Daoy (cell line): ENCODE measurements at places on chromosomes 1 and 21. TPM values are rescaled to one million over a fixed set of nuclear protein-coding genes. Genes with fewer than 3 reads are reported as not detected.
A peak's percentile ranks its signal among the peaks of the same experiment; 100 is the strongest.

- DNase-seq = no peak
Observed at GRCh38 chr1:116904791-116905320, 4.9 kb upstream of the PTGFRN start.

KIAA1614 gene
- 0.48 and 0.57 TPM in 2 replicates for total RNA-seq

IQCC gene
- total RNA-seq = 3.0 and 3.8 TPM in 2 replicates

- no peak for DNase-seq
Observed at GRCh38 chr1:247500865-247501264, 35.4 kb downstream of the OR2C3 start.

GRCh38 chr1:93638307-93638847, 43.3 kb downstream of the BCAR3 start:
- no peak for DNase-seq

- no peak for DNase-seq
Observed at GRCh38 chr1:36086529-36087232, 2.0 kb upstream of the ADPRS start.

DNA sequence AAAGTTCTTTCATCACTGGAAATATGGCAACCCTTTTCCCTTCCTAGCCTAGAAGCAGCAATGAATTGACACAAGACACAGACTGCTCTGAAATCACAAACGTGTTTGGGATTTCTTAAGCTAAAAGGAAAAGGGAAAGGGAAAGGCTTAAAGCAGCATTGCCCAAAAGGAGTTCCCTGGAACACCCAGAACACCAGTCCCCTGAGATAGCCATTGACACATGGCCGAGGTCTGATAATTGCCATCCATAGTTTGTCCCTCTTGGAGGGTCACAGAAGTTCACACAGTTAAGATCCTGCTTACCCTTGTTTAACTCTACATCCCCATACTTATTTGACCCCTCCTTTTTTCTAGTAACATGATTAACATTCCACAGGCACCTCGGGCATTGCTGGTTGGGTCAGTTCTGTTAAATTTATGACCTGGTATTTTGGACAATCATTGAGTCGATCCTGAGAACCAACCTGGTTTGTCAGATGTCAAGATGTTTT, 72.9 kb downstream of the ZNF281 start:
- DNase-seq = no peak

GRCh38 chr21:44425895-44426662, 29.2 kb upstream of the LRRC3 start:
- DNase-seq = no peak

- DNase-seq = no peak
Observed at GRCh38 chr1:8263791-8264190, 54.1 kb upstream of the SLC45A1 start.

- DNase-seq = peak; percentile 52
Observed at GRCh38 chr1:169348383-169349036, 19.1 kb downstream of the NME7 start.

- no peak for DNase-seq
Observed at GRCh38 chr1:205583461-205584130, 48.2 kb downstream of the ELK4 start.

ADORA1 gene
- 0.89 and 2.7 TPM in 2 replicates for total RNA-seq

GRCh38 chr1:82090104-82090503, 289.4 kb downstream of the ADGRL2 start:
- no peak for DNase-seq

GRCh38 chr1:9278585-9279153, 14.0 kb upstream of the SPSB1 start:
- DNase-seq = no peak

LRRIQ3 gene
- total RNA-seq = 0.69 and 1.3 TPM in 2 replicates

OR2AK2 gene
- not detected in 2 replicates for total RNA-seq

DNA sequence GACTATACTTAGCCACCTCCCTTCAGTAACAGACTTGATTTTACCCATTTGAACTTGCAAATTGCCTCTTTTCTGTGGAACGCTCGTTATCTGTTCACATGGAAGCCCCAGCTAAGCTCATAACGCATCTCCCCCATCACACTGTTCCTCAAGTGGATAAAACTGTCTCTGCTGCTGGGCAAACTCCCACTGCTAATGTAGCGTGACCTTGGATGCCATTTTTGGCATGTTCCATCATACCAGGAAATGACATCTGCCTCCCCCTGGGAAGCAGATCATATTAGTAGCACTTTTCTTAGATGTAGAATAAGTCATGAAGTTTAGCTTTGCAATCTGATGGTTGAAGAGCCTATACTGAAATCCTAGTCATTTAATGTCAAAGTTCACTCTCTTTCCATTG, 528.7 kb upstream of the PLXNA2 start:
- no peak for DNase-seq

FOXD3 gene
- total RNA-seq = 0.12 and 3.4 TPM in 2 replicates

- DNase-seq = no peak
Observed at GRCh38 chr1:112934577-112934976, 21.4 kb downstream of the SLC16A1 start.

DNA sequence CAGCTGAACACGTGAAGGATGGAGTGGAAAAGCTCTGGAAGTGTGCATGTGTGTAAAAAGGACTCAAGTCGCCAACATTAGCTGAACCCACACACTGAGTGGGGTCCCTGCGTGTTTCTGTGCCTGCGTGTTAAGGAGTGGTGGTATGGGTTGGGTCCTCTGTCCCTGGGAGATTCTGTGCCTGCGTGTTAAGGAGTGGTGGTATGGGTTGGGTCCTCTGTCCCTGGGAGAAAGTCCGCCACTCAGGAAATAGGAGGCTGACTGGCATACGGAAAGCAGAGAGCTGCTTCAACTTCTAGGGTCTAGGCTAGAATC, 7.0 kb upstream of the SOX13 start:
- no peak for DNase-seq

FAM43B gene
- 0.29 TPM in 1 of 2 replicates, not detected in the other for total RNA-seq

GRCh38 chr1:66132324-66132723, 339.6 kb downstream of the PDE4B start:
- no peak for DNase-seq

DNA sequence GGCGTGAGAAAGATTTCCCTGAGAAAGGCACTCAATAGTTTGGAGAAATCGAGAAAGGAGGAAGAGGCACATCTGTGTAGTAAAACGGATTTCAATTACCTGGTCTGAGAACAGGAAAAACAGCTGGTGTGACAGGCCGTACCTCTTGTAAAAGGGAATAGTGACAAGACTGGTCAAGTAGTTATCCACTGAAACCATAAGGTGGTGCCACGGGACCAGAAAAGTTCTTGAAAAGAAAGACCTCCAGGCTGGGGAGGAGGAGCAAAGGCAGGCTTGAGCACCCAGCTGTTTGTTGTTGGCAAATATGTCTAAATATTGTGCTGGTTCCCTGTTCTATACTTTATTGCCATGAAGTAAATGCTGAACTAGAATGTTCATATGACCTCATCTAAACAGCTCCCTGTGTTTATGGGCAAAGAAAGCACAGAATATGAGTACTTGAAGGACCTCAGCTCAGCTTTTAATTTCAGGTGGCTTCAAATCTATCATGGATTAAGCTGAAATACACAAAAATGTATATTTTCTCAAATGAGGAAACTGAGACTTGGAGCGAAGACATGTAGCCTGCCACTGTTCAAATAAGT, 4.0 kb downstream of the HAO2 start:
- peak; percentile 83 for DNase-seq

GRCh38 chr1:156129687-156130577, 15.4 kb downstream of the LMNA start:
- DNase-seq = peak; percentile 99

GRCh38 chr1:62493656-62494055, 56.8 kb downstream of the USP1 start:
- no peak for DNase-seq

CFHR4 gene
- total RNA-seq = not detected in 2 replicates

DNA sequence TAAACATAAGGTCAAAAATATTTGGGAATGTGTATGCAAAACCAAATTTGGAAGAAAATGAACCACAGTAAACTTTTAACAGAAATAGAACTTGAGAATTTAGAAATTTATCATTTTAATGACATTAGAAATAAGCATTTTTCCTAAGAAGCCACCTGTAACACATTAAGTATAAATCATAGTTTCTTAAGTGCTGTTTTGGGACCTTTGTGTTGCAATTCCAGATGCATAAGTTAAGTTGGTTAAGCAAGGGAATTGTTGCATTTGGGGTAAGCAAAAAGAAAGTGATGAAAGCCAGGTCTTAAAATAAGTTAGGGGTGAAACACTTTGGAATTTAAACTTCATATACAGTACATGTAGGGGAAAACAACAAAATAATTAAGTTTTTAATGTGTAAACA, 49.8 kb downstream of the CDKN2C start:
- DNase-seq = no peak

CELA3A gene
- total RNA-seq = not detected in 2 replicates

DNA sequence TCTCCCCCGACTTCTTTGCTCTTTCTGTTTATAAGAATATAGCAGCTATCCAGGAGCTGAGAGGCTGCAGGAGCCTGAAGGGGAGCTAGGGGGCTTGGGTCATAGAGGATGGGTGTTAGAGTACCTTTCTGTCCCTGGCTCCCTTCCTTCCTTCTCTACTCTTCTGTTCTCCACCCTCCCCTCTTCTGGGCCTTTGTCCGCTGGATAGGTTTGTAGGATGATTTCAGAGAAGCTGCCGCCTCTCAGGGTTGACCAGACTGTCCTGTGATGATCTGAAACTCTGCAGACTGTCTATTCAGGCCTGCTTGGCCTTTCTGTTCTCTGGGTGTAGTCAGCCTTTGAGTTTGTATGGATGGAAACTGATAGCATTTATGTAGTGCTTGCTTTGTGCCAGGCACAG, 26.3 kb downstream of the PPFIA4 start:
- DNase-seq = no peak

KRTAP12-2 gene
- total RNA-seq = not detected in 2 replicates

DNA sequence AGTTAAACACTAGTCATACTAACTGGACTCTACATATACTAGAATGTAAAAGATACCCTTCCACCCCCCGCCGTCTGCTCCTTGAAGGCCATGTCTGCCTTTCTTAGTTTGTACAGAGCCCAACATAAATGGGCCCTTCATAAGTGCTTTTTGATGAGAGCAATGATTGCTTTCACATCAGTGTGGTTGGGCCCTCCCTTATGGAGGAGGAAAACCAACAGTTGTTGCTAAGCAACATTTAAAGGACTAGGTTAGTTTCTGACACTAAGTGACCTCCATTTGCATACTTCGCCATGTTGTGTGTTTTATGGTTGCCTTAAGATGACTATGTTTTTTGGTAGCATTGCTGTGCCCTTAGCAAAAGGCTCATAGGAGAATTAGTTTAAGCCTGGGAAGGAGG, 182.0 kb upstream of the SGIP1 start:
- DNase-seq = no peak

SPRR2G gene
- not detected in 2 replicates for total RNA-seq

DNA sequence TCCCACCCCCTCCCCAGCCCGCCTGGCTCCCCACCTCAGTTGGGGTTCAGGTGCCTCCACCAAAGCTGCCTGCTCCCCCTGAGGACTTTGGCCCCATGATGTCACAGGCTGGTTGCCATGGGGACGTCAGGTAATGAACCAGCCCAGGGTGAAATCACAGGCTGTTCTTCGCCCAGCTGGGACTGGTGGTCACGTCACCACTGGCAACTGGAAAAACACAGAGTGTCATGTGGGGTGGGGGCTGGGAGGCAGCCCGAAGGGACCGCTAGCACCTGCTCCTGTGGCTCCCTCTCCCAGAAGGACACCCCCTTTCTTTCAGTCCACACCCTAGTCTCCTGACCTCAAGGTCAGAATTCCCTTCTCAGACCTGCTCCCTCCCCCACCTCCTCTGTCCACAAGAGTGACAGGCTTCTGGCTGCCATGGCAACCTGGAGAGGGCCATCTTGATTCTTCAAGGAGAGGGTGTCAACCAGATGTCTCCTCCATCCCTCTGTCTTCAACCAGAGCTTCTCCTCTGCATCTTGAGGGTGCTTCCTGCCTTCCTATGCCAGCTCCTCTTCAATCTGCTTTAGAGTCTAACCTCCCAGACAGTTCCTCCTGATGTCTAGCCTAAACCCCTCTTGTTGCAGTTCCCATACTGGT, 6.2 kb downstream of the FAM131C start:
- DNase-seq = peak; percentile 53

- peak; percentile 68 for DNase-seq
Observed at GRCh38 chr1:31617916-31618746, 642 bp downstream of the HCRTR1 start.

DNA sequence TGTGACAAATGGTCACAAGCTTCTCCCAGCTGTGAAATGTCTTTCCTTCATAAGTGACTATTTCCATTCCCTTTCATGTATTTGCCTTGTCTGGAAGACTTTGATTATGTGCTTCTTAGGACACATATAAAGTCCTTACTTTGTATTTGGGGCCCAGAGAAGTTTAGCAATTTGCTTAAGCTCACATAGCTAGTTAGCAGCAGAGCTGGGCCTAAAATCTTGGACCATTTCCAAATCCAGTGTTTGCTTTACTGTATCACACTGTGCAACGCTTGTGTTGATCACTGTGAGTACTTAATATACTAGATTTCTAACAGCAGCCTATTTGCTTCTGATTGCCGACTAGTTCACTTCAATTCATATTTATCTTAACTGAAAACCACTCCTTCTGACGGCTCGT, 2.2 kb upstream of the KCNA3 start:
- DNase-seq = no peak

GRCh38 chr1:16088996-16089395, 15.5 kb upstream of the FAM131C start:
- DNase-seq = peak; percentile 76

GRCh38 chr1:86887479-86888162, 26.3 kb downstream of the SELENOF start:
- no peak for DNase-seq

GRCh38 chr1:44421446-44421884, 16.4 kb downstream of the RNF220 start:
- no peak for DNase-seq

PMVK gene
- total RNA-seq = 3.8 and 5.7 TPM in 2 replicates

GRCh38 chr1:43931711-43932660, 1.6 kb upstream of the ARTN start:
- no peak for DNase-seq

GRCh38 chr1:45762291-45762690, 11.8 kb upstream of the IPP start:
- DNase-seq = no peak

DNA sequence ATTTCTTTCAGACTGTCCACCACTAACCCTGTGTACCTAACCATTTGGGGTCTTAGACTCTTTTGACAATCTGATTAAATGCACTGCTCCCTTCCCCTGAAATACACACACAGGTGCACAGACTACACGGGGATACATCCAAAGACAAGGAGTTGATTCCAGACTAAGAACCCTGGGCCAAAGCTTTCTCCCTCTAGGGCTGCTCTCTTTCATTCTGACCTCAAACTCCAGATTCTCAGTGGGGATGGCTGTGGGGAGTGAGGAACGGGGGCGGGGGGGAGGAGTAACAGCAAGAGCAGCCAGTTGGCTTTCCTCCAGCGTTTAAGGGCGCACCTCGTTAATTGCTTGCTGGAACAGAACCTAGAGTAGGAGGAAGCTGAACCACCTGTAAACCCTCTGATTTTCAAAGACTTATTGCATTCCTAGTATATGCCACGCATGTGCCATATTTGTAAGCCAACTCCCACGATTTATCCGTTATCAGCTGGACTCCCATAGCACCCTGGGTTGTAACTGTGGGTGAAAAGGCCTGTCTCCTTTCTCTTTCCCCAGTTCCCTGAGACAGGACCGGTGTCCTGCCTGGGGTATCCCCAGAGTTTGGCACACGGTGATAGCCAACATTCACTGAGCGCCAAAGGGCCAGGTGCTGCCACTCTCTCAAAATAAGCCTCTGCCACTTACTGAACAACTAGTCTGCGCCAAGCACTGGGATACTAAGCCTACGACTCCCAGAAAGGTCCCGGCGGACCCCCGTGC, 920 bp downstream of the MTHFR start:
- DNase-seq = peak; percentile 66
